ENCODE measurements at places on chromosomes 11 and 22.

- DNase-seq: no peak
Measured at GRCh38 chr11:27456795-27457329, 15.7 kb downstream of the LGR4 start.

DNA sequence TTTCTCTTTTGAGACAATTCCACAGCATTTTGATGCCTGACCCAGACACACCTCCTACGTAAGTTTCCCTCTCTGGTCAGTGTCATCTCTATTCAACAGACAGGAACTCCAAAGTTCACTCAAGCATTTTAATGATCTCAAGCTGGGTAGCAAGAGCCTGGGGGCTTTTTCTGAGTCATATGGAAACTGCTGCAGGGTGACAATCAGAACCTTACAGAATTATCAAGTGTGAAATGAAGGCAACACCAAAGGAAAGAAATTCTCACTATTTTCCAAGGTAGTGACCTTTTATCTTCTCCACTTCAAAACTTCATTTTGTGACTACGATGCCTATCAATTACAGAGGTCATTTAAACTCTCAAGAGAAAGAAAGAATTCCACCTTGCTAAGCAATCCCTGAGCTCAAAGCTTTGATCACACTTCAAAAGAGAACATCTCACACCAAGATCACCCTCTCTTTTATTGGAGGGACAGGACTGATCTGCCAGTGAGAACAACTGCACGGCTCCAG, 229.0 kb upstream of the ZC3H12C start:
- DNase-seq: no peak

DNA sequence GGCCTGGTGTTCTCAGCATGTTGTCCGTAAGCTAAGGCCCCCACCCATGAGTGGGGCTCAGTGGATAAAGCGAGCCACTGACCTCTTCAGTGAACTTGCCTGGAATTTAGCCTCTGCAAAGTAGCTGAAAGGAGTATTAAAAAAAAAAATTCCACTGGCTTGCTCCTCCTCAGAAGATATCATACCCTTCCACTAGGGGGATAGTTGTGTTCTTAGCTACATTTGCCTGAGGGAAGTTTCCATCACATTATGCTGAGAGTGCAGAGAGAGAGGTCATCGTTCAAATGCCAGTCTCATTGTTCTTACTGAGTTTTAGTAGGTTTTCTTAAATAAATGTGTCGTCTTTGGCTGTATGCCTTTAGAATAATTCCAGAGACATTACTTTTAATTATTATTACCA, 879.7 kb downstream of the JRKL start:
- DNase-seq: no peak

DNA sequence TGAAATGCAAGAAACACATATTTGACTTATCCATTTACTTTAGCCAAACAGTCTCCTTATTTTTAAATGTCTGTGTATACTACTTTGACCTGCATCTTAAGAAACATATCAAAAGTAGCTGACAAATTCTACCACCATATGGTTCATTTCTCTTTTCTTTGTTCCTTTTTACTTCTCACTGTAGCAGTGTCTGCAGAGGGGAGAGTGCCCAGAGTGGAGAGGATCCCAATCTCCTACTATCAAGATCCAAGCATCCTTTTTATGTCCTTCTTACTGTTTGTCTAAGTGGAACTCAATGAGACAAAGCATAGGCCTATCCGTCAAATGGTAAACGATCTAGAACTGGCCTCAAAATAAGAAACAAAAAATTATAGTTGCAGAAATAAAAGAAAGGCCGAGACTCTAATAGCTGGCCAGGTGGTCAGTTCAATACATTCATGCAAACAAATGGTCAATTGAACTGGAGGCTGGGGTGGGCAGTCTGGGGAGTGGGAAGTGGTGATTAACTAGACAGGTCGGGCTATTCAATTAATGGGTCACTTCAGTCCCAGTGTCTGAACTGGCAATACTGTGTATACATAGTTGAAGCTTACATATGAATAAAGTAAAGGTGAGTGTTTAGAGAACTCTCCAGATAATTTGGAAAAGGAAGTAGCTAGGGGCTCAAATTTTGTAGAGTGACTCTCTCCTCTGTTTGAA, 149.1 kb downstream of the MAML2 start:
- no peak for DNase-seq

DNA sequence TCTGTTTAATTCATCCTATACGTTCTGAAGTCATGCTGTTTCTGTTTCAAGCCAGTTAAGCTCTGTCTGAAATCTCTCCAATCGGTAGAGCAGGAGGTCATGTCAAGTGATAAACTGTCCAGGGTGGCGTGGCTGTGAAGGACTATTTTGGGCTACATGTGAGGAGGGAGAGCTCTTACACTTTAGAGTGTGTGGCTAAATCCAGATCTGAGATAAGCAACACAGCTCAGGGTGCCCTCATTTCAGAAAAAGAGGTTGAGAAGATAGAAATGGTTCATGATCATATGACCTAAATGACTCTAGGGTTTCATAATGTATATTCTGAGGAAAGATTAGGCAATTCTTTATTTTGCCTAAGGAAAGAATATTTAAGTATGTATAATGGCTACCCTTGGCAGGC, 8.4 kb downstream of the BLID start:
- no peak for DNase-seq

DNA sequence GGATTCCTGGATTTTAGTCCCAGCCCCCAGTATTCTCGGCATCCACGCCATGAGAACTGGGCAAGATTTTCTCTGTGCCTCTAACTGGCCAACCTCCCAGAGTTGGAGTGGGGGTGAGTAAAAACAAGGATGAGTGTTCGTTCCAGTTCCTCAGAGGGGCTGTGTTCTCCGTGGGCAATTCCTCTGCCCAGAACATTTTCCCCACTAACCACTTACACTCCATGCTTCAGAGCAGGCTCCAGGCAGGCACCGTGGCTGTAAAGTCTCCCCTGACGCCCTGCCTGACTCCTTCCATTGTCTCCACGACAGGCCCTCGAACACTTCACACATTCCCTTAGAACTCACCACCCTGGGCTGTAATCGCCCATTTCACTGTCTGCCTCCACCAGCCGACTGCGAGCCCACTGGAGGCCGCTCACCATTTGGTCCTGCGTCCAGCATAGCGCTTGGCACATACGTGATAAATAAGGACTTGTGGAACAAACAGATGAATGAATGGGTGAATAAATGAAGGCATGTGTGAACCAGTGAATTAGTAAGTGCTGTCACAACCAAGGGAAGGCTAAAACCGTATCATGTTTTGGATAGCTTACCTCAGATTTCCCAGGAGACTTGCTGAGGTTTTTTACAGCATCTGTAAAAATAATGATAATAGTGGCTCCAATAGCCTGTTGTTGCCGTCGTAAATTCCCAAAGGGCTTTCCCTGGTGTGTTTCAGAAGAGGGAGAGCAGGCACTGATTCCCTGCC, 6.1 kb downstream of the APLNR start:
- DNase-seq: no peak

DNA sequence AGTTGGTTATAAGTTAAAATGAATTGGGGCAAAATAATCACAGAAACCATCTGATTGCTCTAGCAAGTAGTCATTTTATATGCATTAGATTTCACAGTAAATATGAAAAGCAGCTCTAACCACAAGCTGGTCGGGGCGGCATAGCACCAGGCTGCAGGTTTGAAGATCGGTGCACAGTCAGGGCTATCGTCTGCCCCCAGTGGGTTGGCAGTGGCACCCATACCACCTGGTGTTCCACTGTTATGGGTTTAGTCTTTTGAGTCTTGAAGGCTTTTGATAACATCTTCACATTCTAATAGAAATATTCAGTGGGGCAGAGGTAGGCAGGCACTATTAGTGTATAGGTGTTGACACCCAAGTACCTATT, 62.1 kb downstream of the GRK3 start:
- DNase-seq: no peak

DNA sequence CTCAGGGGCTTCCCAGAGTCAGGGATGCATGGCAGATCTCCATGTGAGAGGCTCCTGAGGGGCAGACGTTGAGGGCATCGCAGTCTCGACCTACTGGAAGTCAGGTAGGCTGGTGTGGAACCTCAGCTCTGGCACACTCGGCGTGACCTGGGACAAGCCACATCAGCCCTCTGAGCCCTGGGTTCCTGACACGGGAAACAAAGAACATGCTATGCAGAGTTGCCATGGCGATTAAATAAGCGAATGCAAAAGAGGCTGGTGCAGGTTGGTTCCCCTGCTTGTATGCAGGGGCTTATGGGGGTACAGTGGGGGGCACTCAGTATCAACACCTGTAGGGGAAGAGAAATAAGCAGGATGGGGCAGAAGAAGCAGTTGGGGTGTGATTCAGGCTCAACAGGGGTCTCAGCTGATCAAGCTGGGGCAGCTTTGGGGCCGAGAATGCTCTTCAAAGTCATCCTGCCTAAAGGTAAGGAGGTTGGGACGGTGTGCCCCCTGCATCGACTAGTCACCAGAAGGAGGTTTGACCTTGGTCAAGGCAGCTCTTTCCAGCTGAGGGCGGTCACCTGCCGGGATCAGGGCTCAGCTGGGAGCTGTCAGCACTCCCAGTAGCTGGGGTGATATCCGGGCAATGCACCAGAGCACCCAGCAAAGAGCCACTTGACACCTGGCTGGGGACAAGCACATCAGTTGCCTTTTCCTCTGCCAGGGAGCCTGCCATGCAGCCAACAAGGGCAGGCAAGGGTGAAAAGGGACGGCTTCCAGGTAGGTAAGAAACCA, 442.7 kb downstream of the MIAT start:
- DNase-seq: no peak

- DNase-seq: no peak
Measured at GRCh38 chr22:47914481-47915097, 1152.1 kb downstream of the TBC1D22A start.

DNA sequence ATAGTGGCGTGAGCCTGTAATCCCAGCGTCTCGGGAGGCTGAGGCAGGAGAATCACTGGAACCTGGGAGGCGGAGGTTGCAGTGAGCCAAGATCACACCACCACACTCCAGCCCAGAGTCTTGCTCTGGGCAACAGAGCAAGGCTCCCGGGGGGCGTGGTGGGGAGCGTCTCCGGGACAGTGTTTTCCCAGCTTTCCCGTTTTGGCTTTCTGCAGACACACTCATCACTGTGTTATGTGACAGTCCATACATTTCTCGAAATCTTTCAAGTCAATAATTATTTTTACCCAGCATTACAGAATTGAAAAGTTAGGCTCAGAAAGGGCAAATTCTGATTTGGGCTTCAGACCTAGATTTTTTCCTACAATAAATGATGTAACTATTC, 31.7 kb downstream of the NEAT1 start:
- DNase-seq: no peak

DNA sequence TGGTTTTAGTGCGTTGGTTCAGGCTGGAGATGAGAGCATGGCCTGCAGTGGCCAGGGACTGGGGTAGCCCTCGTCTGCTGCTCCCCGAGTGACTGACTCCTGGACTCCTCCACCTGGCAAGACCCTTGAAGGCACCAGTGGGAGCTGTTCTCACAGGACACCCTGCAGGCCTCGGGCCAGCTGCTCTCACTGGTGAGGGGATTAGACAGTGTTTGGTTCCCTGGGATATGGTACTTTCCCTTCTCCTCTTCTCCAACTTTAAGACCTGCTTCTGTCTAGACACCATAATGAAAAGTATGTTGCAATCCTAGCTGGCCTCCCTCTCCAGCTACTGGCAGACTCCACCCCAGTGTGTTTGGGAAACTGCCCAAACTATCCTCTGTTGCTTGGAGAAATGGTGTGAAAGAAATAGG, 168.8 kb upstream of the CADM1 start:
- DNase-seq: no peak

GRCh38 chr11:4606231-4607015, 1.6 kb downstream of the TRIM68 start:
- no peak for DNase-seq

DNA sequence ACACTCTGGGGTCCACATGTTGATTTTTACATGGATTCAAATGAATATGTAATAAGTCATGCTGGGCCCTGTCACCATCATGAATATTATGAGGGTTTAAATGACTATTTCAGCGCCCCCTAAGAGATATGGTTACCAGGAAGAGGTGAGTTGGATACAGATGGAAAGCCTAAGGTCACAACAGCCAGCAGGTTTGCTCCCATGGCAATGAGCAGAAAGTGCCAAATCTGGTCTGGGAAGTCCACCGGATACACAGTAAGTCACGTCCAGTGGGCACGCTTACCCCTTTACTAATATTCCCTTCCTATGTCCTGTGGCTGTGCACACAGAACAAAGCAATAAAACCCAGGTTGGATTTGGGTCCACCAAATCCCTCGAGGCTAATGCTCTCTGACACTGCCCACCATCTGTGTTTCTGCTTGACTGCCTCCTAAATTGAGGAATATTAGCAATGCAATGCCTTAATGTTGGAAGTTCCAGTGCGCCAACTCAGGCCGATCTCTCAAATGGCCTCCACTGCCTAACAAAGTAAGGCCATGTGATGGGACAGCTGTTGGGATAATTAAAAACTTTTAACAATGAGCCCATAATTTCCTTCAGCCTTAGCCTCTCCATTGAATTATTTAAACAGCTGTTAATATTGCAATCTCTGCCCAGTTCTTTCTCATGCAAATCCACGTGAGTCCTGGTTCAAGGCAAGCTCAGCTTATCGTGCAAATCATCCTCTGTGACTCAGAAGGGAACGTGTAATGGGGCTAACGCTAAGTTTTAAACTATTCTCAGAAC, 97.6 kb downstream of the SLC1A2 start:
- DNase-seq: no peak

- DNase-seq: no peak
Measured at GRCh38 chr11:59841514-59841913, 3.8 kb downstream of the CBLIF start.

Measured in activated CD8-positive, alpha-beta memory T cell treated with anti-CD3 and anti-CD28 coated beads for 1 hour (primary cell).